Activated CD4-positive, alpha-beta T cell treated with anti-CD3 and anti-CD28 coated beads, Interleukin-2, amount 10 ng/mL, durations not matched to agents 24 days and 14 days (primary cell): ENCODE measurements at places on chromosomes 1 and 21. TPM values are rescaled to one million over a fixed set of nuclear protein-coding genes. Genes with fewer than 3 reads are reported as not detected.

Gene ST6GALNAC3
- 0.28 TPM in 1 of 2 replicates, not detected in the other for total RNA-seq

Gene PHACTR4
- 29.6 and 30.5 TPM in 2 replicates for total RNA-seq

Gene CFAP141
- not detected in 2 replicates for total RNA-seq

Gene CHD1L
- total RNA-seq, result 72.9 and 80.3 TPM in 2 replicates

Gene PRKAA2
- total RNA-seq, result not detected in 2 replicates

Gene GNG12
- 0.05 TPM in 2 replicates for total RNA-seq

Gene OR2T11
- total RNA-seq, result not detected in 2 replicates

Gene SLC35F3
- total RNA-seq, result 10.2 and 10.9 TPM in 2 replicates

Gene KCNE1
- 0.28 TPM in 1 of 2 replicates, not detected in the other for total RNA-seq

Gene GREM2
- total RNA-seq, result 0.05 TPM in 1 of 2 replicates, not detected in the other

Gene SLC41A1
- 29.5 and 30.1 TPM in 2 replicates for total RNA-seq

Gene HAO2
- not detected in 2 replicates for total RNA-seq

Gene C8A
- total RNA-seq, result not detected in 2 replicates

Gene AZIN2
- total RNA-seq, result 1.3 and 1.4 TPM in 2 replicates

Gene WNT4
- total RNA-seq, result not detected in 2 replicates

Gene KLHDC9
- total RNA-seq, result not detected in 2 replicates

Gene L1TD1
- not detected in 2 replicates for total RNA-seq

Gene CR1L
- total RNA-seq, result not detected in 2 replicates

Gene LIPI
- total RNA-seq, result not detected in 2 replicates

Gene RNF2
- 17.8 and 21.1 TPM in 2 replicates for total RNA-seq

Gene AXDND1
- total RNA-seq, result 0.21 TPM in 1 of 2 replicates, not detected in the other

Gene SLAMF9
- not detected in 2 replicates for total RNA-seq

Gene PDZK1
- 0.16 TPM in 1 of 2 replicates, not detected in the other for total RNA-seq

Gene CHI3L2
- total RNA-seq, result 2.3 and 3.9 TPM in 2 replicates

Gene PPCS
- total RNA-seq, result 44.7 and 48.0 TPM in 2 replicates

Gene DSCAM
- total RNA-seq, result not detected in 2 replicates
